NCI-H2029 treated with DMSO at 0.1 percent for 48 hours (cell line): ENCODE measurements at places on chromosomes 2 and 18.

- peak; percentile 2 for DNase-seq
Measured at GRCh38 chr18:74652392-74652988, 54.8 kb downstream of the ZNF407 start.

- no peak for DNase-seq
Measured at GRCh38 chr2:67872481-67872880, 190.3 kb downstream of the C1D start.

- no peak for DNase-seq
Measured at GRCh38 chr18:79962311-79962710, 2.1 kb upstream of the HSBP1L1 start.

- no peak for DNase-seq
Measured at GRCh38 chr2:158828378-158829164, 33.5 kb downstream of the DAPL1 start.

- peak; percentile 73 for DNase-seq
Measured at GRCh38 chr2:143960177-143960576, 559.7 kb downstream of the ZEB2 start.

GRCh38 chr2:72108121-72108520, 39.5 kb downstream of the CYP26B1 start:
- DNase-seq = no peak

- no peak for DNase-seq
Measured at GRCh38 chr2:216727346-216728122, 32.2 kb upstream of the IGFBP5 start.

- DNase-seq = no peak
Measured at GRCh38 chr2:25977768-25978167, 4.5 kb downstream of the KIF3C start.

DNA sequence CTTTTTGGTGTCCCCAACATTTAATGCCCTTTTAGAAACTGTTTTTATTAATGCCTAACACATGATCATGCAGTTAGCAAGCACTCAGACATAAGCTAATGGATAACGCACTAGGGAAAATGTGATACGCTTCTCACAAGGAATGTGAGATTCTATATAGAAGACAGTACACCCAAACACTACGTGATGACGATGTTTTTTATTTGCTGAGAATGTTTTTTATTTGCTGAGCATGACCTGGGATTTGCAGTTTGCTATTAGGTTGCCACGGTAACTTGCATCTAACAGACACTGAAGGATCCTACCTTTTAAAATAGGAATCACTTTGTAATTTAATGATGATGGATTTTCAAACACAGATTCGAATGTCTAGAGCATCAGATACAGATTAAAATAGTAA, 4.9 kb downstream of the SMC6 start:
- no peak for DNase-seq

DNA sequence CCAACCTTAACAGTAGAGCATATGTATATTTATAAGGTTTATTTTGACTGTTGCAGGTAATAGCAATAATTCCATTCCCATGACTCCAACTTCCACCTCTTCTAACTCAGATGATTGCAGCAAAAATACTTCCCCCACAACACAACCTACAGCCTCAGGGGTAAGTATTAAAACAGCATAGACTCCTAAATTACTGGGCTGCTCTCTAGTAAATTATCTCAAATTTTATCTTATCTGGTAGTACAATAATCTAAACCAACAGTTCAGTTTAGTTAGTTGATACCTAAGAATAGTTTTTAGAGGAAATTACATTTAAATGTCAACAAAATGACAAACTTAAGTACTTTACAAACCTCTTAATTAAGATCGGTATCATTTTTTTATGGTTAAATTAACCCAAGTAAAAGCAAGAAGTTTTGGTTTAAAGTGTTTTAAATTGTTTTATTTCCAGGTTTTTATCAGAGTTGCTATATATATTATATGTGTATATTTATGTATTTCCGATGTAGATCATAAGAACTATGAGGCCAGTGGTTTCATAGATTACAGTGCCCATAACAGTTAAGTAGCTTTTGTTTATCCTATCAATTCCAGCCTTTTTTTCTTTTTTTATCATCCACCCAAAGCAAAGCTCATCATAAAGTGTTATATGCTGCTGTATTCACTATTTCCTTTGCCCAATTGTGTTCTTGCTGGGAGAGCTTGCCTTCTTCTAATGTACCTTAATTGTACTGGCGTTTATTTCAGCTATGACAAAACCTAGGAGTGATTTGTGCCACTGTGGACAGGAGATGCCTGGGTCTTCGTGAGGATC, 13.7 kb downstream of the GATA6 start:
- DNase-seq = no peak

GRCh38 chr18:2337552-2338141, 233.7 kb downstream of the METTL4 start:
- DNase-seq = no peak

DNA sequence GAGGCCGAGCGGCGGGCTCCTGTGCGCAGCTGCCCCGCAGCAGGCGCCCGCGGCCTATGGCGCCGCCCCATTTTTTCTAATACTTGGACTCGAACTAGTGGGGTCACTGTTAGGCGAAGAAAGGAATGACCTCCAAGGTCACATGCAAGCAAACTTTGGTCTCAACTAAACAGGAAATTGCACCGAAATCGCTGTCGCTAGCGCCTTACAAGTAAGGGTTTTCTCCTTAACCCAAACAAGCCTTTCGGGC, 339 bp downstream of the ACAA2 start:
- DNase-seq = no peak

- no peak for DNase-seq
Measured at GRCh38 chr2:160200921-160201320, 849 bp upstream of the ITGB6 start.

GRCh38 chr2:188664416-188664815, 309.8 kb upstream of the COL3A1 start:
- no peak for DNase-seq

DNA sequence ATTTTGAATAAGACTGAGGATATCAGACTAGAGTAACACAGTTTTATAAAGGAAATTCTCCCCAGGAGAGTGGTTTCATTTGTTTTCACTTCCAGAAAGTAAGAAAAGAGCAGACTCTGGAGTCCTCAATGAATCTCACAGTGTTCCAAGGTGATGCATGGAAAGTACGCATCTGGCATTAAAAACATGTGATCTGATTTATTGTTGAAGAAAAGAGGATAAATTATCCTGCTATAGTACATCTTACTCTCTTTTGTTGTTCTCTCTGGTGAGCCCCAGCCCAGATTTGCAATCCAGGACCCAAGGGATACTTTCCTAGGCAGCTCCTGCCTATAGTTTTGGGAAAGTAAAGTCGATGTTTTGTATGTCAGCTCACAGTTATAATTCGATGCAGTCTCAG, 285.9 kb downstream of the CTNNA2 start:
- no peak for DNase-seq

DNA sequence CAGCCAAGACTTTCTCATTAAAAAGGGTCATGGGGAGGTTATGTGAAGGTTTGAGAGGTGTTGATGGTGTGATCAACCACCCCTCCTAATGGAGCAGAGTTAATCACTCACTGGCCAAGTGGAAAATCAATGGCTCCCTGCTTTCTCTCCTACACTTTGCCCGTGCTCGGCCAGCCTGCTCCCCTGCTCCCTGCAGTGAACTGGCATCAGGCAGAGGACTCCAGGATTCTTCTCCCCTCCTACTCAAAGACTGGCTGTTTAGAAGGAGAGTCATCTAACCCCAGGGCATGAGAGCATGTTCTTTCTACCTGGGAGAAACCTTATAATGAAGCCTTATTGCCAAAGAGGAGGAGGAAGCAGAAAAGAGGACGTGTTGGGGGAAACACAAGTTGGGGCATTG, 74.9 kb downstream of the SGPP2 start:
- no peak for DNase-seq

DNA sequence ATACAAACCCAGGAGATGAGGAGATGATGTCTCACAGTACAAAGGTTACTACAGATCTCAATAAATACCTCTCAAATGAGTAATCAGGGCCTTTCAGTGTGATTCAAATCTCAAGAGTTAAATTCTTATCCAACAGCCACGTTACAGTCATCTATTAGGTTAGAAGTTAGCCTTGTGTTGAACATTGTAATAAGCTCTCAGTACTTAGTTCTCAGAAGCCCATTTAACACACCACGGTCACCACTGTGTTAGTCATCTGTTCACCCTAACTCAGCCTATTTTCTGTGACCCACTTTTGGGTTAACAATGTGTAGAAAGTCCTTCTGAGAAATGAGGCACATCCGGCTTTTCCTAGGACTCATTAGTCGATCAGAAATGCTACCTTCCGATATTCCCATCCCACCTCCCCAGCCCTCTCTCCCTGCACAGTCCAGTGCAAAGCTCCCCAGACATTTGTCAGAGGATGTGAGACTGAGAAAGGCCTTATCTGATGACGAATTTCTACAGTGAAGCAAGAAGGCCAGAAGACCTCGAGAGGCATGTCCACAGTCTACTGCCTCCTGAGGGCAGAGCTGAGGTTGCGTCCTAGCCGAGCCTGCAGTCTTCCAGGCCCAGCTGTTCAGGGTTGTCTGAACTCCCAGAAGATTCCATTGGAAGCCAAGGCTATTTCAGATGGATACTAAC, 92.6 kb downstream of the ACTR2 start:
- DNase-seq = no peak

GRCh38 chr2:111117598-111118480, 2.9 kb upstream of the BCL2L11 start:
- DNase-seq = no peak

DNA sequence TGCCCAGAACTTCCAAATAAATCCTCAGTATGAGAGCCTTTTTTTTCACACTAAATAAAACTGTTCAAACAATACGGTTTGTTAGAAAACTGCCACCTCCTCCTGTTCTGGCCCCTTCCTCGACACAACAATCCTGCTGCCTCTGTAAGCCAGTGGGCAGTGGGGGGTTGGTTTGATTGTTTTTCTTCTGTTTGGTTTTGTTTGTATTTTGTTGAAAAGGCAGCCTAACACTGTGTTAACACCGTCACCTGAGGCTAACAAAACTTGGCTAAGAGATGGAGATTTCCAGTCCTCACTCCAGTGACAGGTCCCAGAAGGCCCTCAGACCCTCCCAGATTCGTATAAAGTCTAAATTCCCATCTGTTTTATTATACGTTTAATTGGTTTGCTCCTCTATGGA, 402.1 kb downstream of the ZNF521 start:
- DNase-seq = no peak

GRCh38 chr2:8682719-8683667, 1.1 kb downstream of the ID2 start:
- peak; percentile 79 for DNase-seq

DNA sequence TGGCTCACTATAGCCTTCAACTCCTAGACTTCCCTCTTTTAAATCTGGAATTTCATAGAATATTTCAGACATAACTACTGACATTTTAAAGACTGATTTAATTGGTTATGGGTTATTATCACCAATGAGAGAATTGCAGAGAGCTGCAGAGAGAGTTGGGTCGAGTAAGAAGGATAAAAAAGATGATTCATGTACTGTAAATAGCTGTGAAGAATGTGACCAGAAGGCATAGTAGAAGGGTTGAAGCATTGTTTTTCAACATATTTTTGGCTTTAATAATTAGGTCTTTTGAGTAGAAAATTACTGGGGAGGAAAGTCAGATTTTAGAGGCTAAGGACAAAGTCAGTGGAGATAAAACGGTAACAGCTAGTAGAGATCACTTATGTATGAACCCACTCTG, 503.2 kb upstream of the SLC8A1 start:
- DNase-seq = no peak

DNA sequence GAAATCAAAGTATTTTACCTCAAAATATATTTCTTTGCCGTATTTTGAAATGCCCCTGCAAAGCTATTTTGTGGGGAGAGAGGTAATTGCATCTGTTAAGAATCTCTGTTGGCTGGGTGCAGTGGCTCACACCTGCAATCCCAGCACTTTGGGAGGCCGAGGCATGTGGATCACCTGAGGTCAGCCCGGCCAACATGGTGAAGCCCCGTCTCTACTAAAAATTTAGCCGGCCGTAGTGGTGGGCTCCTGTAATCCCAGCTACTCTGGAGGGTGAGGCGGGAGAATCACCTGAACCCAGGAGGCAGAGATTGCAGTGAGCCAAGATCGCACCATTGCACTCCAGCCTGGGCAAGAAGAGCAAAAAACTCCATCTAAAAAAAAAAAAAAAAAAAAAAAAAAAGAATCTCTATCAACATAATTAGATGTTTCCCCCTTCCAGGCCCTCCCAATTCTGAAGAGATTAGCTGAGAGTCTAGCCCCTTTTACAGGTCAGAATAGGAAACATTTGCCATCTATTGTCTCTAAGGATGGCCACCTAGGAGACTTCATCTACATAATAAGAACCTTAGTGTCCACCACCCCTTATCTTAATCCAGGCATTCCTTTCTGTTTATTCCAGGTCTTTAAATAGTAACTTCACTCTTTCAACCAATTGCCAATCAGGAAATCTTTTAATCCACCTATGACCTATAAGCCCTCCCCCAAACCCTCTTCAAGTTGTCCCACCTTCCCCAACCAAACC, 3.5 kb upstream of the TRAPPC8 start:
- DNase-seq = no peak

DNA sequence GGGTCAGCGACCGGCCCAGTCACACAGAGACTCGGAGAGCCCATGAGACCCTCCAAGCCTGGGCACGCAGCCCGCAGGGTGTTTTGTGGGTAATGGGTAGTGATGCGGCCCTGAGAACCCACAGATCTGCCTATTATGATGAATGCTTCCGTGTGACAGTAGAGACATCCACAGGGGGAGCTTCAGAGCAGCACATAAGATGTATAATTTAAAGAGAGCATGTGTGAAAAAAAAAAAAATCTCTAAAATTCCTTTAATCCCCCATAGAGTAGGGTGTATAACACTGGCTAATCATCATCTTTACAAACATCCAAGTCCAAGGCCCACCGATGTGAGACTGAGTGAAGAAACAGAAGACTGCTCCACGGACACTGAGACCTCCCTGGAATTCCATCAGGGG, 34.6 kb downstream of the BIN1 start:
- DNase-seq = no peak

DNA sequence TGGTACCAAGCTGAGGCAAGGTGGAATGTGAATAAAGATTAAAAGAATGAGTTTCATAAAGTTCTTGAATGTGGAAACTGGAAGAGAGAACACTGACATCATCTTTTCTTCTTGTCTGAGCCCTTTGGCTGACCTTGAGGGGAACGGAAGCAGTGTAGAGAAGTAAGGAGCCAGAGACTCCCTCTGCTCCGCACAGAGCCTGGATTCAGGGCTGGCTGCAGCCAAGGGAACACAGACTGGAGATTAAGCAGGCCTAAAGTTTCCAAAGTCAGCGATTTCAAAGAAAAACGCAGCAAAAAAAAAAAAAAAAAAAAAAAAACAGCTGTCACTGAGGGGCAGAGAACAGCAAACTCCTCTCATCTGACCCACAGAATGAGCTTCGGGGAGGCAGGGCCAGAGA, 19.3 kb upstream of the ALK start:
- DNase-seq = no peak

- DNase-seq = no peak
Measured at GRCh38 chr2:109209941-109210340, 80.9 kb downstream of the SH3RF3 start.

GRCh38 chr2:184302506-184302905, 295.8 kb upstream of the ZNF804A start:
- no peak for DNase-seq

- no peak for DNase-seq
Measured at GRCh38 chr18:13416848-13417247, 198.3 kb downstream of the LDLRAD4 start.
